Activated naive CD8-positive, alpha-beta T cell treated with anti-CD3 and anti-CD28 coated beads for 36 hours (primary cell): ENCODE measurements at places on chromosomes 3 and 15.
A peak's percentile ranks its signal among the peaks of the same experiment; 100 is the strongest.

GRCh38 chr3:56593455-56594158 lies 36.6 kb downstream of the CCDC66 start:
- DNase-seq: peak; percentile 8

DNA sequence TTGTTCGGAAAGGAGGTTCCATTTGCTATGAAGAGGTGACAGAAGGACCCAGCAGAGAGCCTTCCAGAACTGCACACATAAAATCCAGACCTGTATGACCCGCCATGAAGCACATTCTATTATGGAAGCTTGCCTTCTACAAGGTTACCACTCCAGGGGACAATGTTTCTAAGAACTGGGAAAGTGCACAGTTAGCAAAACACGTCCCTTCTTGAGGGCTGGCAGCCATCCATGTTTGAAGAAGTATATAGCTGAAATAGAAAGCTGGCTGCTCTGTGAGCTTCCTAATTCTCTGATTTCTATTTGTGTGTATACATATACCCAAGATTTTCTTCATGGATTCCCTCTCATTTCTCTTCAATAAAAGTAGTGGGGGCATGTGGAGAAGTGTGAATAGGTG lies 74.6 kb downstream of the CNTN3 start:
- no peak for DNase-seq

- DNase-seq: no peak
These were observed 131.5 kb downstream of the WNT7A start for GRCh38 chr3:13748276-13748879.

DNA sequence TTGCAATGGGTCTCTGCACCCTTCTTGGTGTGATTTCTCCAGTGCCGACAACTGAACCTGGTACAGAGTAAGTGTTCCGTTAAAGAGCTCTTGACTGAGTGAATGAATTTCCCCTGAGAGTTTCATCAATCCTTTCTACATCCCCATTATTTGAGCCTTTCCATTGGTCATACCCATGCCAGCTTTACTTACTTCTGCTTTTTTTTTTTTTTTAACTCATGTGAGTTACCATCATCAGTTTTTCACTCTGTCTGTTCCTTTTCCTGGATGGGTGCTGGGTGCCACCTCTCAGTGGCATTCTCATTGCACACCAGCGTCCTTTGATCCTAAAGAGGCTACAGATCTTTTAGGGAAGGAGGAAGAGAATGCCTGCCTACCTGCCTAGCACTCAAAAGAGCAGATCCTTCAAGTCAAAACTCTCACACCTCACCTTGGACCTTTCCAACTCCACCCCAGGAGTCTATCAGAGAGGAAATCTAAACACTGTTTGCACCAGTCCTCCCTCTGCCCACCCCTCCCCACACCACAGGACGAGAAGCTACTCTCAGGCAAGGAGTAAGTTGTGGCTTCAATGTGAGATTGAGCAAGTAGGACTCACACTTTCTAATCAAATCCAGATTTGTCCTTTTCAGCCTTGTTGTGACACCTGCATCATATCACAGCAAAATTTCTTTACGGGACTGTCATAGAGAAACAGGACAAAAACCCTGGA lies 13.1 kb upstream of the USP3 start:
- no peak for DNase-seq

DNA sequence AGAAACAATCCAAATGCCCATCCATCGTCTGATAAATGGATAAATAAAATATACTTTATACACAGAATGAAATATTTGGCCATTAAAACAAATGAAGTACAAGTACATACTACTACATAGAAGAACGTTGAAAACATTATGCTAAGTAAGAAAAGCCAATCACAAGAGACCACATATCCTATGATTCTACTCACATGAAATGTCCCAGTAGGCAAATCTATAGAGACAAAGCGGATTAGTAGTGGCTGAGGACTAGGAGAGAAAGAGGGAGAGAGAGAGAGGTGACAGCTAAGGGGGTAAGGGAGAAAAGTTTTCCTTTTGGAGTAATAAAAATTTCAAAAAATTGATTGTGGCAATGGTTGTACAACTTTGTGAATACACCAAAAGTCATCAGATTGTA lies 147.0 kb downstream of the GREM1 start:
- DNase-seq: no peak
